ENCODE measurements at places on chromosomes 4 and X.

- no peak for DNase-seq
Measured at GRCh38 chrX:4358577-4358976, 645.1 kb upstream of the PRKX start.

- peak; percentile 73 for DNase-seq
Measured at GRCh38 chr4:575281-576141, 584 bp downstream of the TMEM271 start.

GRCh38 chr4:85658766-85659439 lies 184.0 kb downstream of the ARHGAP24 start:
- DNase-seq, result peak; percentile 18

DNA sequence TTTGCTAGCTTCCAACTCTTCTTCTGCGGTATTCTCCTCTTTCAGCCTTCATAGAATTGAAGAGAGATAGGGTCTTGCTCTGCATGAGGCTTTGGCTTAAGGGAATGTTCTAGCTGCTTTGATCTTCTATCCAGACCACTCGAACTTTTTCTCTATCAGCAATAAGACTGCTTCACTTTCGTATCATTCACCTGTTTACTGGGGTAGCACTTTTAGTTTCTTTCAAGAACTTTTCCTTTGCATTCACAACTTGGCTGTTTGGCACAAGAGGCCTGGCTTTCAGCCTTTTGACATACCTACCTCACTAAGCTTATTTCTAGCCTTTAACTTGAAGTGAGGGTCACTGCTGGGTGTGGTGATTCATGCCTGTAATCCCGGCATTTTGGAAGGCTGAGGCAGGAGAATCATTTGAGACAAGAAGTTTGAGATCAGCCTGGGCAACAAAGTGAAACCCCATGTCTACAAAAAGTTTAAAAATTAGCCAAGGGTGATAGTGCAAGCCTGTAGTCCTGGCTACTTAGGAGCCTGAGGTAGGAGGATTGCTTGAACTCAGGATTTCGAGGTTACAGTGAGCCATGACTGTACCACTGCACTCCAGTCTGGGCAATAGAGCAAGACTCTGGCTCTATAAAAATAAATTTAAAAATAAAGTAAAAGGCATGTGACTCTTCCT lies 47.1 kb upstream of the HPGDS start:
- DNase-seq, result no peak

DNA sequence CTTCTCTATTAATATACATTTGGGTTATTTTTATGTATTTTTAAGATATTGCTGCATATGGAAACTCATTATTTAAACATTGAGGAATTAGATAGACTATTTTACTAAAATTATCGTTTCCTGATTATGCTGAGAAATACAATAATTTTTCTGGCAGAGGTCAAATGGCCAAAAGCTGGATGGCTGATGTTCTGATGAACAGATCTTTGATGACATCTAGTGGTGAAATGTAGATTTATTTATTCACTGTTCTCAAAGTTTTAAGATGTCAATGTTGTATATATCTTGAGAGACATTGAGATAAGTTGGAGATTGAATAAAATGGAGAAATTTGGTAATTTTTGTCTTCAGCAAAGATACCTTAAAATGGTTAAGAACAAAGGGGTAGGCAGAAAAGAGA lies 96.2 kb downstream of the UGT8 start:
- DNase-seq, result peak; percentile 57

- no peak for DNase-seq
Measured at GRCh38 chrX:123607806-123608205, 125.0 kb downstream of the THOC2 start.

GRCh38 chrX:150565551-150565950 lies 2.9 kb upstream of the MTM1 start:
- DNase-seq, result no peak

- DNase-seq, result peak; percentile 51
Measured at GRCh38 chrX:132615391-132616131, 126.7 kb upstream of the MBNL3 start.

DNA sequence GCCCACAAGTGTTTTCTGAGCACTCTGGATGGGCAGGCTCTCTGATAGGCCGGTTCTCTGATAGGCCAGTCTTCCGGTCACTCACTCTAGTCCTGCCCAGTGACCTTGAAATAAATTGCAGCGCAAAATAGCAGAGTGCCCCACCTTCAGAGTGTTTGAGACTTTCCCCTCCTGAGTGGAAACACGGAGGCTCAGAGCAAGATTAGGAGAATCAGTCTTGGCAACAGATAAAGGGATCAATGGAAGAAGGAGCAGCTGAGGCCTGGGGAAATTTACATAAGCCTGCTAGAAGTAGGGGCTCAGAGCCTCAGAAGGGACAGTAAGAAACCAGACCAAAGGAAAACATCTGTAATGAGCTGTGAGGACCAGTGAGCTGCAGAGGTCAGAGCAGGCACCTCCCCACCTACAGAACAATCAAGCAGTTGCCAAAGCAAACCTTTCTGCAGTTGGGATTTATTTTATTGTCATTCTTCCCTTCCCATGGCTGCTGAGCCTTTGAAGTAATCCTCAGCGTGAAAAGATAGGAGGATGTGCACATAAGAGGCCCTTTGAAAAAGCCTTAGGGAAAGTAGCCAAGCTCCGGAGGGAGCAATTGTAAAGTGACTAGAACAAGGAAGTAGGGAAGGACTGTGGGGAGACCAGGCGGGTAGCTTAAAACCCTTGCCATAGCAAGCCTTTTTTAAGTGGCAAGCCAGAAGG lies 89.1 kb upstream of the TSPAN5 start:
- peak; percentile 10 for DNase-seq

DNA sequence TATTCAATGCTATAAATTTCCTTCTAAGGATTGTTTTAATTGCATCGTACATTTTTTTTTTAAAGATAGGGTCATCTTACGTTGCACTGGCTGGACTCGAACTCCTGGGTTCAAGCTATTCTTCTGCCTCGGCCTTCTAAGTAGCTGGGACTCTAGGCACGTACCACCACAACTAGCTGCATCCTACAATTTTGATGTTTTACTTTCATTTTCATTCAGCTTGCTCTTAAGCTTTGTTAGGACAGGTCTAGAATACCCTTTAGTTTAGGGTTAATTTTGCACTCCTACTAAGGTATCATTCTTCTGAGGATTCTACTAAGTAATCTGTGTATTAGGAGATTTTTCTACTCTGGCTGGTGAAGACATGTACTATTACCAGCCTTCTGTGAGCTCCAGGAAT lies 50.2 kb upstream of the C1GALT1C1 start:
- DNase-seq, result no peak

DNA sequence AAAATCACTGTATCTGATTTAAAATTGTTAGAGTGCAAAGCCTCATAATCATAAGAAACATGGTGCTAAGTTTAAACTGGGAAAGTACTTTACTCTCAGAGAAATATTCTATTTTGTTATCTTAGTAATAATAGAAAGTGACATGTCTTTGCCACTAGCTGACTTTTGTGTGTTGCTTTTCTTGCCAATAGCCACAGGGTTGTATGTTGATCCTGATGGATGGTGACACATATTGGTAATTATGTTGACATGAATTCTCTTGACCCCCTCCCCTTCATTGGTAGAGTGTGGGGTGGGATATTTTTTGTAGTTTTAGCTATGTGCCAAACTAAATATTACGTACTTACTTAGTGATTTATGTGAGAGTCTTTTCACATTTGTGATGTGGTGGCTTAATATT lies 103.1 kb upstream of the MAP9 start:
- DNase-seq, result no peak

DNA sequence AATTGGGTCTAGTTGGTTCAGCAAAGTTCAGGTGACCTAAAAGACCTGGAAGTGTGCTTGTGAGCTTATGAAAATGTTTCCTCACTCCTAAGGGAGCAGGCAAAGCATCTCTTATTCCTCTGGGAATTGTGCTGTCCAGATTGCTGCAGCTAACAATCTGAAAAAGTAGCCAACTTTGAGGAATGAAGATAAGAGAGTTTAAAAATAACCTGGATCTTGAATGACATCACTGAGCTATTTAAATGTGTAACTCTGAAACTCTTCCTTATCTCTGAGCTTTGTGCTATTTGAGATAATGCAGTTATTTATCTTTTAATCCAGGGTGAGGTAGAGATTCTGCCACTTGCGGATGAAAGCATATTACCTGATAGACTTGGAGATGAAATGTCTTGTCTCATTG lies 384.8 kb downstream of the PPP4R3C start:
- DNase-seq, result no peak

DNA sequence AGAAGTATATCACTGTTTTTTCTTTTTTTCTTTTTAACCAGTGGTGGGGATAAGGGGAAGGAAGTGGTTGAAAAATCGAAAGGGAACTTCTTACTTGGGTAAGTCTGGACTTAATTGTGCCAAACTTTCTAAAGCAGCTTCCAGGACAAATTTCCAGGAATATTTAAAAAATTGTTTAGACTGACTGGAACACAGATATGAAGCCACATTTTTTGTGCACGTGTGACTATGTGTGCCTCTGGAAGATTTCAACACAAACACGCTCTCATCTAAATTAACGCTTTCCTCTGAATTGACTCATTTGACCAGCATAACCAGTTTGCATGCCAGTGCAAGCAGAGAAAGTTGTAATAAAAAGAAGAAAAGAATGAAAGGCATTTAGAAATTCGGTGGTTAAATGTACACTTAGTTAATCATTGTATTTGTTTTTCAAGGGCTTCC lies 18.8 kb upstream of the YTHDC1 start:
- peak; percentile 57 for DNase-seq

DNA sequence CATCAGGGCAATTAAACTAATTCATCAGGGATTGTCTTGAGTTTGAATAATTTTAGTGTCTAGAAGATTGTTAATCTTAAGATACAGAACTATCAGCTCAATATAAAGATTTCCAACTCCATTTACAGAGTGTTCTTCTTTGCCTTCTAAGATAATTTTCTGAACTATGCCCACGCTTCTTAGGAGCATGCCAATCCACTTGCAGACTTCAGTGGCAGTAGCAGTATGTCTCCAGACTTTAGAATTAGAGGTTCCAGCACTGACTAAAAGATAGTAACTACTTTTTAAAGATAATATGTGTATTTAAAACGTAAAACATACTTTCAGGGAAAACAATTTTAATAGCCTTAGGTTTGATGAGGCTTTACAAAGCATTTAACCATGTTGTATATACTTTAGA lies 34.2 kb upstream of the GALNT7 start:
- DNase-seq, result no peak

GRCh38 chrX:9825129-9825790 lies 39.0 kb downstream of the SHROOM2 start:
- DNase-seq, result no peak

DNA sequence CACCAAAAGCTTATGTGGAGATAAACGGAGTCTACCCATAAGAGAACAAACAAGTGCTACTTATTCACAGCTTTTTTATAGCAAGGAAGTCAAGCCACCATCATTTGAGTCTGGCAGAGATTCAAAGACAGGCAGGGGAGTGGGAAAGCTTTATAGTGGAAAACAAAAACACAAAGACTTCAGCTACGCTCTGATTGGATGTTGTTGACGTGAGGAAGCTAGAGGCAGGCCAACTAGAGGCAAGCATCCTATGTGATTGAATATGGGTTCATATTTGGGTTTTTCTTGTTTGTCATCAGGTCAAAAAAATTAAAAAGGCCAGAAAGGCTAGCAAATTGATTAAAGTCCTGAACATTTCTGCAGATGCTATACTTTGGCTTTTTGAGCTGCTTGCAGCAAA lies 719 bp upstream of the TCEAL4 start:
- no peak for DNase-seq

- DNase-seq, result peak; percentile 52
Measured at GRCh38 chr4:159495515-159496236, 392.8 kb downstream of the RAPGEF2 start.

- DNase-seq, result no peak
Measured at GRCh38 chrX:13474164-13474516, 95.3 kb upstream of the EGFL6 start.

DNA sequence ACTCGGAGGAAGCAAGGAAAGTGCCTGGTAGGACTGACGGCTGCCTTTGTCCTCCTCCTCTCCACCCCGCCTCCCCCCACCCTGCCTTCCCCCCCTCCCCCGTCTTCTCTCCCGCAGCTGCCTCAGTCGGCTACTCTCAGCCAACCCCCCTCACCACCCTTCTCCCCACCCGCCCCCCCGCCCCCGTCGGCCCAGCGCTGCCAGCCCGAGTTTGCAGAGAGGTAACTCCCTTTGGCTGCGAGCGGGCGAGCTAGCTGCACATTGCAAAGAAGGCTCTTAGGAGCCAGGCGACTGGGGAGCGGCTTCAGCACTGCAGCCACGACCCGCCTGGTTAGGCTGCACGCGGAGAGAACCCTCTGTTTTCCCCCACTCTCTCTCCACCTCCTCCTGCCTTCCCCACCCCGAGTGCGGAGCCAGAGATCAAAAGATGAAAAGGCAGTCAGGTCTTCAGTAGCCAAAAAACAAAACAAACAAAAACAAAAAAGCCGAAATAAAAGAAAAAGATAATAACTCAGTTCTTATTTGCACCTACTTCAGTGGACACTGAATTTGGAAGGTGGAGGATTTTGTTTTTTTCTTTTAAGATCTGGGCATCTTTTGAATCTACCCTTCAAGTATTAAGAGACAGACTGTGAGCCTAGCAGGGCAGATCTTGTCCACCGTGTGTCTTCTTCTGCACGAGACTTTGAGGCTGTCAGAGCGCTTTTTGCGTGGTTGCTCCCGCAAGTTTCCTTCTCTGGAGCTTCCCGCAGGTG lies 637 bp downstream of the AR start:
- DNase-seq, result peak; percentile 6
